ENCODE measurements at places on chromosomes 1 and 21.

DNA sequence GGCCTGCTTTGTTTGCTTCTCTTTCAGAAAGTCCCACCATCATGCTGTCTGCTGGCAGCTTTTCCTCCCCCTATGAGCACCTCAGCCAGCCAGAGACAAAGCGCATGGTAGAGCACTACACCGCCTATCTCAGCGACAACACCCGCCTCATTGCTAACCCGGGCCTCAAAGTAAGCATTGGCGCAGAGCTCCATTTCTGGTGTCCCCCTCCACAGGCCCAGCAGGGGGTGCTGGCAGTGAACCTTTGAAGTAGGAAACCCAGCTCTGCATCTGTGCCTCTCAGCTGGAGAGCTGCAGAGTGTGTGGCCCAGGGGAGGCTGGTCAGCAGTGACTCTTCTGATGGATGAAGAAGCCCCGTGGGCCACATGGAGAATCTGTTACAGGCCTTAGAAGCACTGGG lies 81.2 kb upstream of the RAVER2 start:
- DNase-seq = no peak

- DNase-seq = peak; percentile 76
Measured at GRCh38 chr1:27416387-27417111, 24.1 kb downstream of the GPR3 start.

- DNase-seq = no peak
Measured at GRCh38 chr1:118963456-118964430, 24.4 kb downstream of the TBX15 start.

DNA sequence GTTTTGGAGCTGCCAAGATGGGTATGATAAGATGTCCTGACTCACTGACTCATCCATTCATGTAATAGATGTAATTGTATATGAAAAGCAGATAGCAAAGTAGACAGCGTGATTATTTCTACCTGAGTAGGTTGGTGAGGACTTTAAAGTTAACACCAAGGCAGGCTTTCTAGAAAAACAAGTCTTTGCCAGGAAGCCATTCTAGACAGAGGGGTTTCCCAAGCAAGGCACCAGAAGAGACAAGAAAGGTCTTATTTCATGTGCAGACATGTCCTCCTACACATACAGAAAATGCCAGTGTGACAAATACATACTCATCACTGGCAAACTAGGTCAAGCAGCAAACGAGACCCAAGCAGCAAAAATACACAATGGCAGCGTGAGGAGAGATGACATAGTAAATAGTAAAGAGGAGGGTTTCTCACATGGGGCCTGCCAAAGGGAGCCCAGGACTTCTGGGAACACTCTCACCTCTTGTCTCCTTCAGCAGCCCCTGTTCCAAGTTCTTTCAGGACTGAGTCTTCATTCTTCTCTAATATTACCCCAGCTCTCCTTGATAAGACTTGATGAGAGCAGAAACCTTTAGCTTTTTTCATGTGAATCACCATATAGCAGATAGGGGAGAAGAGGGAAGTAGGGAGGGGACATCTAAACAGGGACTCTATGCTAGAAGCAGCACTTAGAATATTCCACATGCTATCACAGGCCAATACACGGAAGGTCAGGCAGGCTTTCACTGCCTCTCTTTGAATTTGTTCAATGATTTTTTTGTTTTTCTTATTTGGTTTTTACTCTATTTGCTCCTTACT lies 114.6 kb upstream of the ATP1B1 start:
- no peak for DNase-seq

DNA sequence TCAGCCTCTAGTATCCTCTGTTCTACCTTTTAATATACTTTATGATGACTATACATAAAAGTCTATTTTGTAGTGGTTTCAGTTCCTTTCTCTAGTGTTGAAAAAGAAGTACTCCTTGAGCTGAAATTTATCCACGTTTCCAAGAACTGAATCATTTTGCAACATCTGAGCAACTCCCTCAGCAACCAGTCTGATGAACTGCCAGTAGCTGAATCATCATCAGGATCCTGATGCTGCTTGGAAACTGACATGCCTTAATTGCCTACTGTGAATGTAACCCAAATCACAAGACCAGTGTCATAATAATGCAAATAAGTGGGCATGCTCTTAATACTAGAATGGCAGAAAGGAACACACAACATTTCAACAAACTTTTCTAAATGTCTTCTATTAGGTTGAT lies 103.3 kb downstream of the CYYR1 start:
- no peak for DNase-seq

DNA sequence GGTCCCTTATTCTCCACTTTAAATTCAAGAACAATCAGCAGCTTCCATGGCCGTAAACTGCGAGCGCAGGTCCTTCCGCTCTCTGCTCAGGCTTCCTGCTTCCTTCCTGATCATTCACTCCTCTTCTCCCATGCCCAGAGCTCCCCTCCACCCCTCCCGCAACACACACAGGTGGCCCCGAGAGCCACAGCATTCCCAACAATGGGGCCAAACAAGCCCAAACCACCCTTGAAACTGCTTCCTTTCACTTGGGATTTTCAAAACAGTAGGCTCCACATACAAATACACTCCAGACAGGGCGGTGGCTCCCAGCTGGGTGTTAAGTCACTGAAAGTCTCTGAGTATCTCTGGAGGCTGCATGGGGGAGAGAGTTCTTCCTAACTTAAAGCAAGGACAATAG lies 11.4 kb downstream of the FAM89A start:
- DNase-seq = no peak

- DNase-seq = peak; percentile 81
Measured at GRCh38 chr1:179365342-179366092, at the start of gene AXDND1. TSS of gene AXDND1 (plus strand) at chr1:179365971. CDS start at chr1:179366510, 539 bp downstream.

DNA sequence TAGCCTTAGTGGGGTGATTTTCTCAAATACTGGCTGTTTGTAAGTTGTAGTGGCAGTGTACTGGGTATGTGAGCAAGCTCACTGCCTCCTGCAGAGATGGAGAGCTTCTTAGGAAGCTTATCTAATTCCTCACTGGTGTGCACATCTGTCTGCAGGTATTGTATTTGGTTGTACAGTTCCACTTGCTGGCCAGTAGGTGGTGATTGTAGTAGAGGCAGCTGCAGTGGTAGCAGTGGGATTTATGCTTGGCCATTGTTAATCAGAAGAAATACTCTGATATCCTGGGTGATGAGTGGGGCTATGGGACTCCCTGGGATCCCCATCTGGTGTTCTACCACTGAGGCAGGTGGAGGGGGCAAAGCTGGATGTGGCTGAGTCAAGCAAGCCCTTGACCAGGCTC lies 276.1 kb upstream of the SPAG17 start:
- no peak for DNase-seq

DNA sequence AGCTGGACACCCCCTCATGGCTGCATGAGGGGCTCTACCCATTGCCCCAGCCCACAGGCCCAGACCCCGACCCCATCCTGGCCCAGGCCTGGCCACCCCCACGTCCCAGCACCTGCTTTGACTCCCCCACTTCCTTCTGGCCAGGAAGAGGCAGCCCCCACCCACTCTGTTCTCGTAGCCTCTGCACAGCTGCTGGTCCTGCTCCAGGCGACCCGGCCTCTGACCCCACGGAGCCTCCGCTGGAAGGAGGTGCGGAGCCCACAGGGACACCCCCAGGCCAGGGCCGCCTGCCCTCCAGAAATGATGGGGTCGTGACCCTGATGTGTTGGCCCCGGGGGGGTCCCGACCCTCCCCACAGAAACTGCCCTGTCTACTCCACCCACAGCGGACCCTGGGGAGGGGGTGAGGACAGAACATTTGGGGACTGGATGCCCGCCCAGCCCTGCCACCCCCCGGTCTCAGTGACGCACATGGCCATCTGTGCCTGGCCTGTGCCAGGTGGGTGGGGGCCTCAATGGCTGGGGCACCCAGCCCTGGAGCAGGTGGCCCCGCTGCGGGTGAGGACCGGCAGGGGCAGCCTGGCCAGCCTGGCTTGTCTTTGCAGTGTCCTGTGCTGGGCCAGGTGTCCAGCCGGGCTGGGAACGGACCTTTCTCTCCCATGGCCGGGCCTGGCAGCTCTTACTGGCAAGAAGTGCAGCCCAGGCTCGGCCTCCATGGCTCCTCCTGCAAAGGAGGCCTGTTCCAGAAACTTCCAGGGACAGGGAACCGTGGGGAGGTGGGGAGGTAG lies 78.6 kb downstream of the MORN1 start:
- DNase-seq = no peak

GRCh38 chr1:172408958-172409357 lies 11.5 kb upstream of the C1orf105 start:
- DNase-seq = no peak

DNA sequence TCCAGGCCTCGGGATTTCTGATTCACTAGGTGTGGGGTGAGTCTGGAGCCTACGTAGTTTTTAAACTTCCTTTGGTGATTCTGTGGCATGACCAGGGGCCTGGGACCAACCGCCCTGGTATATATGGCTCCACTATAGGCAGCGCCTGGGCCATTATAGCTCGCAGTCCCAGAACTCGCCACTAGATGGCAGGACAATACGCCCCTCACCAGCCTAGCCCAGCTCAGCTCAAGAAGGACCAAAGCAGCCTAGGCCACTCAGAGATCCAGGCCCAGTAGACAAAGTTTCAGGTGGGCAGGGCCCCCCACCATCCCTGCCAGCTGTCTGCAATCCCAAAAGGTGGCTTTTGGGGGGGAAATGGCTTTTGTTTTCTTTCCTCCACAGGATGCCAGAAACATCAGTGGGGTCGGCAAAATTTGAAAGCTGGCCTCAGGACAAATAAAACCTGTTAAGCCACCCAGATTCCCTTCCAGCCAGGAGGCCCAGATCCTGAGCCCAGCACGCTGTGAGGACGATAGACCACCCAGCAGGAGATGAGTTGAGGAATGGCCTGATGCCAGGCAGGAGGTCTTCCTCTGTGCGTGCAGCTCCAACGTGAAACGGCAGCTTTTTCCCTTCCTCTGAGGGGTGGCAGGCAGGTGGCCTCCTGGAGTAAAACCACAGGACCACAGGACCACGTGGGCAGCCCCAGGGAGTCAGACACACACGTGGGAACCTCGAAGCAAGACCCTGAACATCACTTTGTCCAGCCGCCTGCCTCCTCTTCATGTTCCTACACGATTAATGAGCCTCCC lies 24.8 kb upstream of the TMEM51 start:
- peak; percentile 56 for DNase-seq

DNA sequence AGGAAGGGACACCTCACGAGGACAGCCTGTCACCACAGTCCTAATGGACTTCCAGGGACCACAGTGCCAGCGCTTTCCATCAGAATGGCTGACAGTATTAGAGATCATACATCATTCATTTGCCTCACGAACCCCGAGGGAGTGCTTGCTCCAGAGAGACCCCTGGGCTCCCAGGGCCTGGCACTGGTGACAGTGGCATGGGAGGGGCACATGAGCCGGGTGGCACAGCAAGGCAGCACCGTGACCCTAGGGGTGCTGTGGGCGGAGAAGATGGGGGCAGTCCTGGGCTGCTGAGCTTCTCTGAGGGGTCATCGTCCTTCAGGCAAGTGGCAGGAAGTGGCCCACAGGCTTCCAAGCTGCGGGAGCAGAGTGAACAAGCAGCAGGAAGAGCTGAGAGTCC lies 16.4 kb upstream of the TSPEAR start:
- DNase-seq = no peak

DNA sequence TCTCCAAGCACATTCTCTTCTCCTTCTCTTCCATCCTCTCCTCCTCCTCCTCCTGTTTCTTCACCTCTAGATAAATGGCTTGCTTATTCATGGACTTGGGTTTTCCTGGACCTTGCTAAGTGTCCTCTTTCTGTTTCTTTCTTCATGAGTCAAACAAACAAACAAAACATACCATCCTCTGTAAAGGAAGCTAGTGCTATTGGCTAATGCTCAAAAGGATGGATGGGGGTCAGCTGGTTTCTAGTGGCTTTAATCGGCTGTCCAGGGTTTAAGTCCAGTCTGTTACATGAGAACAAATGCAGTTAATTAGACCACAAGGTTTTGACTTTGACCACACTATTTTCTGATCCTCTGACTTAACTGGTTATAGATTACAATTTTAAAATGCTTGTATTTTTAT lies 83.8 kb upstream of the TSPAN2 start:
- DNase-seq = no peak

DNA sequence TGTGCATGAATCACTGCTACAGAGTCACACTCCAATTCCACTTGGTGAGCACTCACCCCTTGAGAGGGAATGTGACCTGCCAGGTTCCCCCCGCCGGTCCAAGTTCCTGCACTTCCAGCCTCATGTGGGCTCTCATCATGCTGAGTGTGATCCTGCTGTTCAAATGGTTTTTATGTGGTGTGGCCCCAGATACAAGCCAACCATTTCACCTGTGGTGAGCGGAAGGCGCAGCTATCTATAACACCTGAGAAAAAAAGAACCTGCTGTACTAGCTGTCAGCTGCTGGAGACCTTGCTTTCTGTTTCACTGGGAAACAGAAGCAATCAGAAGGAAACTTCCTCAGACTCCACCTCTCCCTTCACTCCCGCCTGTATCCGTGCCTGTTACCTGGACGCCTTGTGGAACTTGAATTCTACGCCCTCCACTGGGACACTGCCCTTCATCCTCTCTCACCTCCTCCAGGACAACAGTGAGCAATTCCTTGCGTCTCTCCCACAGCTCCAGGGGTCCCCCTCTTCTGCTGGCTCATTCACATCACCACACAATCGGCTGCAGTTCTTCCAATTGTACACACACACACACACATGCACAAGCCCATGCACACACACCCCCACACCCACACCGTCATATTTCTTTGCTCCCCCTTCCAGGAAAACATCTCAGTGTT lies 64.4 kb upstream of the RPL11 start:
- no peak for DNase-seq

- no peak for DNase-seq
Measured at GRCh38 chr1:234499943-234500245, 20.9 kb upstream of the TARBP1 start.

- DNase-seq = no peak
Measured at GRCh38 chr1:39926343-39926793, 24.7 kb upstream of the MYCL start.

DNA sequence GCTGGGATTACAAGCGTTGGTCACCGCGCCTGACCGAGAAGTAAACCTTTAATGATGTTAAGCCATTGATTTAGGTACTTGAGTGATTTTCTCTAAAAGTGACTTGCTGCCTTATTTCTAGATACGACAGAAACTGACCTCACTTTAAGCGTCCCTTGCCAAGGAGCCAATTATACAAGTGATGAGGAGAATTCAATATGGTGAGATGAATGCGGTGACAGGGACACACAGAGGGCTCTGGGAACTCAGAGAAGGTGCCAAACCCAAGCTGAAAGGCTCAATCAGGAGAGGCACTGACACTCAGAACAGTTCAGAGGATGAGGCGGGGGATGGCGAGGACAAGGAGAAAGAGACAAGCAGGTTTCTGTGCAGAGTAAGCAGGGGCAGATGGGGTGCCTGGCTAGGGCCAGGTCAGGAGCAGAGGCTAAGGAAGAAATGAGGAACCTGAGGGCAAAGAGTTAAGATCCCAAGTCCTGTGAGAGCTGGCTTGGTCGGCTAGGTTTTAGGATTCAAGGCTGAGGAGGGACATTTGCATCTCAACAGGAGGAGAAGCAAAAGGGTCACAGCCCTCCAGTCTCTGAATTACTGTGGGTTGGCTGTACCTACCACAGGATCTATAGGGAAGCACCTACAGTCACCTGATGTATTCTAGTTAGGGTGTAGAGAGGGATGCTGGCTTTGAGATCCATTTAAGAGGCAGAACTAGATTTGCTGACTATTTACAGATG lies 83.2 kb upstream of the USP24 start:
- no peak for DNase-seq
